ENCODE measurements at places on chromosomes 16 and 17.

DNA sequence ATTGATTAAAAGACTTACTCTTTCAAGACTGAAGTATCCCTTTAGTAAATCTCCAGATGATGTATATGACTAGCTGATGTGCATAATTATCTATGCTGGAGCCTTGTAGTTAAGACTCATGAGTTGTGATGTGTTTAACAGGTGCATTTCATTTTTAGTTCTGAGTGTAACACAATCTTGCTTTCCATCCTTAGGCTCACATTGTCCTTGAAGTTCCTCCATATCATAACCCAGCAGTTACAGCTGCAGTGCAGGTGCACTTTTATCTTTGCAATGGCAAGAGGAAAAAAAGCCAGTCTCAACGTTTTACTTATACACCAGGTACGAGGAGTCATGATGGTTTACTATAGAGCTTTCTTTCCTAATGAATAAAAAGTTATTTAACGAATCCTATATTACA, 52.9 kb downstream of the ESRP2 start:
- H3K27ac ChIP-seq, result no peak overlapping the region
- H3K4me1 ChIP-seq, result peaks cover 3% of the 10 kb centered on the region
- H3K4me3 ChIP-seq, result no peak overlapping the region

DNA sequence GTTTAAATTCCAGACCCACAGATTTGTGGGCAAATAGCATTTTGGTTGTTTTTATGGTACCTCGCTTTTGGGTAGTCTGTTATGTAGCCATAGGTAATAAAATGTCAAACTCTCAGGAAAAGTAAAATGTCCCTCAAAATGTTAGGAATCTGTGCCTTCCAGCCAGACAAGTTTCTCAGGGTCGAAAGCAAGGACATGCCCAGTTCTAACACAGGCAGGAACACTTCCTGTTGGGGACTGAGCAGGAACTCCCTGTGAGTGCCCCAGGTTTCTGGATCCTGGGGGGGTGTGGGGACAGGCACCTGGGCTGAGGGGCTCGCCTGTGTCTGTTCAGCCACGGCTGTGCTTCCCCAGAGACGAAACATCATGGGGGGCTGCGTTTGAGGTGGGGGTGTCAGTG, 62.3 kb downstream of the GNA13 start:
- no peak overlapping the region for H3K27ac ChIP-seq
- peaks cover 5% of the 10 kb centered on the region for H3K4me1 ChIP-seq
- no peak overlapping the region for H3K4me3 ChIP-seq
- H3K36me3 ChIP-seq, result no peaks in the 10 kb centered on the region

DNA sequence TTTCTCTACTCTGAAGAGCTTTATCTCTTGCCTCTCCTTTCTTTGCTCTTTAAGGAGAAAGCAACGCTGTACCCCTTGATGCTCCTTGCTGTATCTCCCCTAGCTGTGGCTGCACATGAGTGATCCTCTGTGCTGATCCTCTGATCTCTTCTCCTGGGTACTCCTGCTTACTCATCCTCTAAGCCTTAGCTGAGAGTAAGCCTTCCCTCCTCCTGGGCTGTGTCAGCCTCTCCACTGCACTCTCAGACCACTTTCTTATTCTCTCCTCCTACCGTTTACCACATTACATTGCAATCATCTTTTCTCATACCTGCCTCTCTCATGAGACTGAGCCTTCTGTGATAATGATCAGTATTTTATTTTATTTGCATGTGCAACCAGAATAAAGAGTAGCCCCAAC, 25.1 kb downstream of the SOX9 start:
- H3K36me3 ChIP-seq, result no peaks in the 10 kb centered on the region
- DNase-seq, result no peak
- no peak overlapping the region for H3K4me3 ChIP-seq
- H3K4me1 ChIP-seq, result no peaks in the 10 kb centered on the region

DNA sequence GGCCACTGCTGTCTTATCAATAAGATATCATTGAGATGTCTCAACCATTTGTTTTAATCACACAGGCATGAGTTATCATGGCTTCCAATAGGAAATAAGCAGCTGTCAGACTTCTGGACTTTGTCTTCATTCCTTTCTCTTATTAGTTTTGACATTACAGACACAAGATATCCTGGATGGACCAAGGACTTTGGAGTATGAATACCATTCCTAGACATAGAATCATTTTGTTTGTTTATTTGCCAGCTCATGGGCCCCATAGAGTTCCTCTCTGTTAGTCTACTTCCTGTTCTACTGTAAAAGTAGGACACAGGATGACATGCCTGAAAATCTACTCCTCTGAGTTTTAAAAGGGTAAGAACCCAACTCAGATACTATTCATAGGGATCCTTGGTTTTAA, 77.7 kb upstream of the KCNJ16 start:
- H3K27ac ChIP-seq, result no peak overlapping the region
- DNase-seq, result no peak
- no peaks in the 10 kb centered on the region for H3K27me3 ChIP-seq
- no peak overlapping the region for H3K4me3 ChIP-seq
- H3K36me3 ChIP-seq, result no peaks in the 10 kb centered on the region

- H3K36me3 ChIP-seq, result no peaks in the 10 kb centered on the region
- H3K27ac ChIP-seq, result no peak overlapping the region
- H3K27me3 ChIP-seq, result peaks cover 13% of the 10 kb centered on the region
- no peak overlapping the region for H3K4me3 ChIP-seq
- peaks cover 36% of the 10 kb centered on the region for H3K4me1 ChIP-seq
- DNase-seq, result peak; percentile 65
These were observed 10.9 kb downstream of the COPZ2 start for GRCh38 chr17:48026502-48027321.

- no peak overlapping the region for H3K27ac ChIP-seq
- no peaks in the 10 kb centered on the region for H3K27me3 ChIP-seq
These were observed 36.1 kb upstream of the PHB1 start for GRCh38 chr17:49450735-49451134.

GRCh38 chr17:17931159-17931558, 41.0 kb downstream of the TOM1L2 start:
- no peak for DNase-seq
- H3K27me3 ChIP-seq, result no peaks in the 10 kb centered on the region

GRCh38 chr16:2250652-2251295, 613 bp downstream of the ECI1 start:
- peaks cover 25% of the 10 kb centered on the region for H3K36me3 ChIP-seq
- peak overlapping the region; percentile 61 for H3K4me3 ChIP-seq
- H3K27ac ChIP-seq, result peak overlapping the region; percentile 71
- H3K27me3 ChIP-seq, result no peaks in the 10 kb centered on the region
- peak; percentile 65 for DNase-seq

DNA sequence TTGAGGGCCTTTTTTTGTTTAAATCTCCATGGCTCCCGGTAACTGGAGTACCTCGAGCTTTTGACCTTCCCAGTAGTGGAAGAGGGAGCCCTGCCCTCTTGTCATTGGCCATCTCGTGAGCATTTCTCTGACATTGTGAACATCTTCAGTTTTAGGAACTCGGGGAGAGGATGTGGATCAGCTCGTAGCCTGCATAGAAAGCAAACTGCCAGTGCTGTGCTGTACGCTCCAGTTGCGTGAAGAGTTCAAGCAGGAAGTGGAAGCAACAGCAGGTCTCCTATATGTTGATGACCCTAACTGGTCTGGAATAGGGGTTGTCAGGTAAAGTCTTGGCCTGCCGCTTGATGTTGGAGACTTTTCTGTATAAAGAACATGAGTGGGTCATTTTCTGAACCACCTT, 24.3 kb downstream of the NTAN1 start:
- peak overlapping the region; percentile 30 for H3K27ac ChIP-seq
- H3K27me3 ChIP-seq, result no peaks in the 10 kb centered on the region
- peaks cover 22% of the 10 kb centered on the region for H3K4me1 ChIP-seq
- no peak overlapping the region for H3K4me3 ChIP-seq

- no peaks in the 10 kb centered on the region for H3K36me3 ChIP-seq
- H3K27me3 ChIP-seq, result no peaks in the 10 kb centered on the region
- H3K27ac ChIP-seq, result no peak overlapping the region
These were observed 17.6 kb upstream of the SPPL2C start for GRCh38 chr17:45826919-45827588.

- H3K36me3 ChIP-seq, result peaks cover 2% of the 10 kb centered on the region
- DNase-seq, result no peak
- H3K4me1 ChIP-seq, result no peaks in the 10 kb centered on the region
- H3K27me3 ChIP-seq, result no peaks in the 10 kb centered on the region
- no peak overlapping the region for H3K4me3 ChIP-seq
These were observed 107.2 kb upstream of the NETO2 start for GRCh38 chr16:47250983-47251382.

DNA sequence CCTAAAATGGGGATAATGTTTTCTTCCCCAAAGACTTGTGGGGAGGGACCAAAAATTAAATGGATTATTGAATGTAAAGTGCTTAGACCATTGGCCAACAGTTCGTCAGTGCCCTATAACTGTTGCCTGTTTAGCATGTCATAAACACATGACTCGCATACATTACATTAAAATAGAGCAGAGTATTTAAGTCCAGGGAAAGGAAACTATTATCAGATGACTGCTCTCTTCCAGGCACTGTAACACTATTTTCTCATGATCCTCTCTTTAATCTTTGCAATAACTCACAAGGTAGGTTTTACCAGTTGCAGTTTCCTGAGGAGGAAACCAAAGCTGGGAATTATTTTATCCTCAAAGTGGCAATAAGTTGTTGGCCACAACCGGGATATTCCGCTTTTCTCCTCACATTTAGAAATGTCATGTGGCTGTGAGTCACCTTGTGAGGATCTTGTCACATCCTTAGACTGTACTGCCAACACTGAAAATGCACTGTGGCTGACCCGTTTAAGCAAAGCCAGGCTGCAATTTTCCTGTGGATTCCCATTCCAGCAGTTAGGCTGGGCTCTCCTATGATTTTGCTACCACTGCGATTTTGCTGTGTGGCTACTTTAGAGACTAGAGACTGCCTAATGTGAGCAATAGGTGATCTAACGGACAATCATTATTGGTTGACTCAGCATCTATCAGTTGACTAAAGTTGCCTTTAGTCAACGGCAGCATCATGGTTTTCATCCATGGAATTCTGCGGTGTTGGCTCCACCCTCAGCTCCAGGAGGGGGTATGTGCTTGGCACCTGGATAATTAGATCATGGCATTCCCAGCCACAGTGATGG, 58.3 kb upstream of the DHX40 start:
- H3K36me3 ChIP-seq, result no peaks in the 10 kb centered on the region
- H3K27me3 ChIP-seq, result no peaks in the 10 kb centered on the region
- H3K4me3 ChIP-seq, result no peak overlapping the region
- DNase-seq, result no peak
- no peaks in the 10 kb centered on the region for H3K4me1 ChIP-seq

GRCh38 chr16:59440502-59440901, 706.4 kb upstream of the GOT2 start:
- H3K4me1 ChIP-seq, result no peaks in the 10 kb centered on the region
- H3K4me3 ChIP-seq, result no peak overlapping the region
- no peaks in the 10 kb centered on the region for H3K36me3 ChIP-seq
- H3K27ac ChIP-seq, result no peak overlapping the region

GRCh38 chr16:11014136-11014535, 69.8 kb downstream of the CLEC16A start:
- no peaks in the 10 kb centered on the region for H3K4me1 ChIP-seq
- no peaks in the 10 kb centered on the region for H3K27me3 ChIP-seq

DNA sequence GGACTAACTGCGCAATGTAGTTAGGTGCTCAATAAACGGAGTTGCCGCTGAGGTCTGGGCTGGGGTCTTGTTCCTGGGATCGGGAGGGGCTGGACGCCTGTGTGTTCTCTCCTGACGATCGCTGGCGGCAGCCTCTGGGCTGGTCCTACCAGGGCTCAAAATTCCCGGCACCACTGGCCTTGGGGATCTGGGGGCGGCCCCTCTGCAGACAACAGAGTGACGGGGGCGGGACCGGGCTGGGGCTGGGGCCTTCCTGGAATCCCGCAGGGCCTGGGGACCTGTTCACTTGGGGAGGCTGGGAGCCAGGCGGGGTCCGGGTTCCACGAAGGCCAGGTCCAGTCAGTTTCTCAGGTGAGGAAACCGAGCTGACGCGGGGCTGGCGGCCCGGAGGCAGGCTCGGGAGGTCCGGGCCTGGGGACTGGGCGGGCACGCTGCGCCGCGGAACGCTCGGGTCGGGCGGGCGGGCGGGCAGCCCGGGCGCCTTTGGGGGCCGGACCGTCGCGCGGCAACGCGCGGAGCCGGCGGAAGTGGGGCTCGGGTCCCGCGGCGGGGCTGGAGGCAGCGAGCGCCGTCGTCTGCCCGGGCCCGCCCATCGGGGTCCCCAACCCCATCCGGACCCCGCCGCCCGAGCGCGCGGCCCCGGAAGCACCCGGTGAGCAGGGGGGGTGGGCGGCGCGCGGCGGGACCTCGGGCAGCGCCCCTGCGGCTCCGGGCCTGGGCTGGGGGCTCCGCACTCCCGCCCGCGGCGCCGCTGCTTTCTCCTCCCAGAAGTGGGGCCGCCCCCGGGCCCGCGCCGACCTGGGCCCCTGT, at the start of gene PIGQ:
PIGQ (plus strand) TSS at position 524 of the 810 bp plus-strand sequence. CDS start 4,107 bp downstream, outside the sequence.
- H3K36me3 ChIP-seq, result peaks cover 2% of the 10 kb centered on the region
- H3K27me3 ChIP-seq, result no peaks in the 10 kb centered on the region
- H3K4me3 ChIP-seq, result peak within 1 kb of the TSS; percentile 55
- H3K27ac ChIP-seq, result peak within 1 kb of the TSS; percentile 80

DNA sequence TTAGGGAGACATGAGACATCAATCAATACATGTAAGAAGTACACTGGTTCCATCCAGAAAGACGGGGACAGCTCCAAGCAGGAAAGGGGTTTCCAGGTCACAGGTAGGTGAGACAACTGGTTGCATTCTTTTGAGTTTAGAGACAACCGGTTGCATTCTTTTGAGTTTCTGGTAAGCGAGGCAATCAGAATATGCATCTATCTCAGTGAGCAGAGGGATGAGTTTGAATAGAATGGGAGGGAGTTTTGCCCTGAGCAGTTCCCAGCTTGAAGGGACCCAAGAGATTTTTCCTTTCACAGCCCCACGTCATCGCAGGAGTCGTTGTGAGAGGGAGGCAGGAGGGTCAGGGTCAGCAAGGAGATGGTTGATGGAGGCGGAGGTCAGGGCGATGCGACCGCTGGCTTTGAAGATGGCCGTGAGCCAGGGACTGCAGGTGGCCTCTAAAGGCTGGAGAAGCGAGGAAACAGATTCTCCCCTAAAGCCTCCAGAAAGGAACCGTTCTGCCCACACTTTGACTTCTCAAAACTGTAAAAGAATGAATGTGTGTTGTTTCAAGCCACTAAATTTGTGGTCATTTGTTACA, 36.5 kb downstream of the IRF8 start:
- no peak for DNase-seq
- peaks cover 85% of the 10 kb centered on the region for H3K4me1 ChIP-seq
- no peaks in the 10 kb centered on the region for H3K36me3 ChIP-seq
- no peaks in the 10 kb centered on the region for H3K27me3 ChIP-seq
- peak overlapping the region; percentile 41 for H3K4me3 ChIP-seq

- DNase-seq, result peak; percentile 55
- no peaks in the 10 kb centered on the region for H3K27me3 ChIP-seq
- no peaks in the 10 kb centered on the region for H3K4me1 ChIP-seq
- H3K36me3 ChIP-seq, result no peaks in the 10 kb centered on the region
These were observed 10.5 kb upstream of the CYLD start for GRCh38 chr16:50731130-50731988.

GRCh38 chr17:50887705-50888245, 21.6 kb upstream of the TOB1 start:
- H3K27me3 ChIP-seq, result no peaks in the 10 kb centered on the region
- H3K4me3 ChIP-seq, result no peak overlapping the region
- H3K4me1 ChIP-seq, result peaks cover 20% of the 10 kb centered on the region
- H3K27ac ChIP-seq, result no peak overlapping the region

DNA sequence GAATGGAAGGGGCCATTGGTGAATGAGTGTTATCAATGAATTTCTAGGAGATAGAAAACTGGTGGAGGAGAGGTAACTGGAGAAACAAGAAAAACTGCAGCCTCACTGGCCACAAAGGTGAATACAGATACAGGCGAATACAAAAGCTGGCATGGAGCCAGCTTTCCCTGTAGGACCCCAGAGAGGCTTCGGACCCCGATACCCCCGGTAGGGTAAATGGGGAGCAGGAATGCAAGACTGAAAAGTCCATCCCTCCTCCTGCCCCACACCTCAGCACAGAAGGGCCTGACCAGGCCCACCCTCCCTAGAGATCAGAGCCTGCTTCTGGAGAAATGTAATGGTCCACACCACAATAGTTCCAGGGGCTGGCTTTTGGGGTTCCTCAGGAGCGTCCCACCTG, 4.9 kb upstream of the MYLK3 start:
- no peak overlapping the region for H3K4me3 ChIP-seq
- DNase-seq, result no peak
- no peaks in the 10 kb centered on the region for H3K4me1 ChIP-seq
- H3K36me3 ChIP-seq, result no peaks in the 10 kb centered on the region
